ENCODE measurements at places on chromosomes 4 and X.

DNA sequence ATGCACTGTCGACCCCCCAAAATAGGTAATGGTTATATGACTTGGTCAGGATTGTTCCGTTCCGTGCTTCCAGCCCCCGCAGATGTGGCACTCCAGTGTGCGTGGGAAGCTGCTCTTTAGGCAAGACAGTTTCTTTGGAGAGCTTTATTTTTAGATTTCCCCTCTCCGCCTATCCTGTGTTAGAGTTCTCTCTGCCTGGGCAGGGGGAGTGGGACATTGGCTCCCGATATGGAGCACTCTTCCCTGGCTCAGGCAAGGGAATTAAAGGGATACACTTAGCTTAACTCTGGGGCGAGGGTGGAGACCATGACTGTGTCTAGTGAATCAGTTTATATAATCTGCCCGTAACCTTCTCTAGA, 36.0 kb downstream of the DLG3 start:
- DNase-seq: no peak

GRCh38 chrX:30620125-30620524, 33.1 kb upstream of the GK start:
- DNase-seq: no peak

DNA sequence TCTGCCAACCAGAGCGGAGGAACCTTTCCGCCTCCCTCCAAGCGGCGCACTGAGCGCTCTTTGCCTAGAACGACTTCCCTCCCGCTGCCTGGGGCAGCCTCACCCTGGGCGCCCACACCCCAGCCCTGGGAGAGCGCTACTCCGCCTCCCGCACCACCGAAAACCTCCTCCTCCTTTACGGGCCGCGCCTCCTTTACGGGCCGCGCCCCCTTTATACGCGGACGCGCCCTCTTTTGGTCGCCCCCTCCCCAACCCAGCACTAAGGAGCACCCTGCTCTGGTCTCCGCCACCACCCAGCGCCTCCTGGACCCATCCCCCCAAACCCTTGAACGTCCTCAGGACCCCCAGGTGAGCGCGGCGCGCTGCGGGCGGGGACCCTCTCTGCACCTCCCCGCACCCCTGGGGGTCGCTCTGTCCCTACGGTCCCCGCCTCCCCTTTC, 586 bp upstream of the NSG1 start:
- peak; percentile 23 for DNase-seq

DNA sequence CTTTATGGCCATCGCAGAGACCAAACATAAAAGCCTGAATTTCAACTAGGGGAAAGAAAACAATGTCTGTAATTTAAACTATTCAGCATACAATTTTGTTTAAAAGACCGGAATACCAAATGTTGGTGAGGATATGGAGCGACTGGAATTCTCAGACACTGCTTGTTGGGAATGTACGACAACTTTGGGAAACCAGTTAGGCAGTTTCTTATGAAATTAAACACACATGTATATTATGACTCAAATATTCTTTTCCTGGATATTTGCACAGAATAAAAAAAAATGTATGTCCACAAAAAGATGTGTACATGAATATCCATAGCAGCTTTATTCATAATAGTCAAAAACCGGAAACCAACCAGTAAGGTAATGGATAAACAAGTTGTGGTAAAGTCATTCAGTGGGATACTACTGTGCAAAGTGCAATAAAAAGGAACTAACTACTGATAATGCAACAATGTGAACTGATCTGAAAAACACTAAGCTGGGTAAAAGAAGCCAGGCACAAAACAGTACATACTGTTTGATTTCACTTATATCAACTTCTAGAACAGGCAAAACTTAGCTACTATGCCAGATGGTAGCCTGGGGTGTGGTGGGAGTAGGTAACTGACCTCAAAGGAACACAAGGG, 152.7 kb upstream of the FTHL17 start:
- no peak for DNase-seq

DNA sequence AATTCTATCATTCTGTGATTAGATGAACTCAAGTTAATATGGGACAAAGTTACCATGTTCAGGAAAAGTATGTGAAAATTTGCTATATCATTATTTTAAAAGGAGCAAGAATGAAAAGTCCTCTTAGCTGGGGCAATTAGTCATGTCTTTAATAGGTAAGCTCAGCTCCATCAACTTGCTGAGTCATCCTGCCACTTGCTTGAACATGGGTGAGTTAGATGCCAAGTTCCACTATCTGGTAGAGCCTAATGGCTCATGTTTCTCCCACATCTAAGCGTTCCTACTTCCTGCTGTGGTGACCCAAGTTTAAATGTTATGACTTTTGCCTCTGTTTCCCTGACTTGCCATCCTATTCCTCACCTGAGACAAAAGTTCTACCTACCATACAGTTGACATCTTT, 276.8 kb downstream of the ZNF674 start:
- no peak for DNase-seq

GRCh38 chrX:149720021-149720689, 8.3 kb downstream of the MAGEA11 start:
- DNase-seq: no peak

GRCh38 chr4:24244663-24245490, 339.5 kb downstream of the DHX15 start:
- no peak for DNase-seq

GRCh38 chr4:112900416-112900815, 149.0 kb upstream of the ANK2 start:
- DNase-seq: no peak
